ENCODE measurements at places on chromosomes 2 and 18.
A peak's percentile ranks its signal among the peaks of the same experiment; 100 is the strongest.

- no peak for DNase-seq
These were observed 51.6 kb downstream of the SNED1 start for GRCh38 chr2:241049739-241050623.

DNA sequence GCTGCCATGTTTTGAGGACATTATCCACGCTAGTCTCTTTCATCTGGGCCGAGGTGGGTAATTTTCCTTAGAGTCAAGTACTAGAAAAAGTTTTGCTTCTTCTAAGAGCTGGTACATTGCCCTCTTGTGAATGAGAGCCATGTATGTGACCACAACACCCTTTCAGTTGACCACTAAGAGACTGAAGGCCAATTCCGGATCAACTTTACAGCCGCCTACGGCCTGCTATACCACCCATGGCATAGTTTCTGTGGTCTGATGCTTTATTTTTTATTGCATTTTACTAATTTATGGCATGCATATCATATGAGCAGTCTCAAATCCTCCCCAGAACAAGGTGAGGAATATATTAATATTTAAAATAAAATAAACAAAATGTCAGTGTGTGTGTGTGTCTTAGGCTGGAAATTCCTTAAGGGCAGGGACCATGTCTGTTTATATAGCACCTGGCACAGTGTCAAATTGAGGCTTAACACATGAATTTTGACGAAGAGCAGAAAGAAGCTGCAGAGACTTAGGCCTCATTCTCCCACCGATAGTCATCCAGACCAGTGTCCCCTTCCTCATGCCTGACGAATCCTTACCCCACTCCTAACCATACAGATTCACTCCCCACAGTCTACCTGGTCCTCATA, 35.4 kb downstream of the PSD4 start:
- DNase-seq: peak; percentile 27

DNA sequence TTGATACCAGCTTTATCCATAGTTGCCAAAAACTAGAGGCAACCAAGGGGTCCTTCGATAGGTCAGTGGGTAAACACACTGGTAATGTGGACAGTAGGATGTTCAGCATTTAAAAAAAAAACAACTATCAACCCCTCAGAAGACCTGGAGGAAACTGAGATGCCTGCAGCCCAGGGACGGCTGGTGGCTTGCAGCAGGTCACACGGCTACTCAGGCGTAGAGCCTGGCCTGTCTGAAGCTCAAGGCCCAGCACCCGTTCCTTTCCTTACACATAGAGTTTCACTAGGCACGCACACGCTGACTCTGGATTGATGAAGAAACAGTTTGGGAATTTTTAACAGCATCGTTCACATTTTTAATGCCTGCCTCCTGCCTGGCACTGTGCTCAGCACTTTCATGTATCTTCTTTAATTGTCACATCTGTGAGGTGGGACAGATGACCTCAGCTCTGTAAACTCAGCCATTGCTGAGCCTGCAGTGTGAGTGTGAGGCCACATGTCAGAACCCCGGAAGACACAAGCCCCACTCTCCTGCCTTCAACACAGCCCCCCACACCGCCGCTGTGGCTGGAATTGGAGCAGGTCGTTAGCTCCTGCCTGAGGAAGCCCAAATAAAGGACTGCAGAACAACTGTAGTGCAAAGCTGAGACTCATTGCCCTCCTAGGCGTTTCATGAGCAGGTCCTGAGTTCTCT, 40.7 kb downstream of the TRAPPC12 start:
- DNase-seq: no peak

- DNase-seq: no peak
These were observed 219.3 kb downstream of the PID1 start for GRCh38 chr2:229051798-229052197.

DNA sequence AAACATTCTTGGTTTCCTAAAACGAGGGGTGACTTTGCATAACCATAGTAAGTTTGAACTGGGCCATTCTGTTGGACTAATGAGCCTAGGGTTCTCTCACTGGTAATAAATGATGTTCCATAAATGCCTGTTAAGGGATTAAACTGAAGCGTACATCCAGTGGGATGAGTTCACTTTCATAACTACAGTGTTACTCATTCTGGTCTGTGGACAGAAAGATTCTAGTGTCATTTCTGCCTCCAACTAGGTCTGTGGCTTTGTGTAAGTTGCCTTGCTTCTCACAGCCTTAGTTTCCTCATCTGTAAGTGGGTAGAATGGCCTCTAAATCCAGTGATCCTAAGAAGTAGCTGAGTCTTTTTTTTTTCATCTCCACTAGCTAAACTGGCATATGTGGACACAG, 1860.6 kb upstream of the PIK3C3 start:
- DNase-seq: no peak

Data from DMS79 treated with DMSO at 0.1 percent for 48 hours (cell line).